ENCODE measurements at places on chromosomes 2 and 18.

GRCh38 chr2:195471163-195471562 is 185.9 kb upstream of the SLC39A10 start:
- no peak for DNase-seq

DNA sequence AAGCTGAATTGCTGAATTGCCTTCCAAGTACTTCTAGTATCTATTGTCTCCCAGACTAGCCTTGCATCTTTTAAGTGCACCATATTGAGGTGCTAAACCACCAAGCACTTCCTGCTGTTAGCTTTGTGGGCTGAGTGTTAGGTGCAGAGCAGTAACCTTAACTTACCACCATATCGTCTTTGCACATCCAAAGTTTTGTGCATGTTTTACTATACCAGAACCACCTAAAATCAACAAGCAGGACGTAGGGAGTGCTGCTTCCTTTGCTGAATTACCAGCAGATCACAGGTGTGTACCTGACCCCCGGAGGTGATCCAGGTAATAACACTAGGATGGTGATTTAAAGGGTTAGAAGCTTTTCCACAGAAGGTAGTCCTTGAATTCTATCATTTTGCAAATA is 359.9 kb upstream of the HNRNPA3 start:
- DNase-seq: no peak

DNA sequence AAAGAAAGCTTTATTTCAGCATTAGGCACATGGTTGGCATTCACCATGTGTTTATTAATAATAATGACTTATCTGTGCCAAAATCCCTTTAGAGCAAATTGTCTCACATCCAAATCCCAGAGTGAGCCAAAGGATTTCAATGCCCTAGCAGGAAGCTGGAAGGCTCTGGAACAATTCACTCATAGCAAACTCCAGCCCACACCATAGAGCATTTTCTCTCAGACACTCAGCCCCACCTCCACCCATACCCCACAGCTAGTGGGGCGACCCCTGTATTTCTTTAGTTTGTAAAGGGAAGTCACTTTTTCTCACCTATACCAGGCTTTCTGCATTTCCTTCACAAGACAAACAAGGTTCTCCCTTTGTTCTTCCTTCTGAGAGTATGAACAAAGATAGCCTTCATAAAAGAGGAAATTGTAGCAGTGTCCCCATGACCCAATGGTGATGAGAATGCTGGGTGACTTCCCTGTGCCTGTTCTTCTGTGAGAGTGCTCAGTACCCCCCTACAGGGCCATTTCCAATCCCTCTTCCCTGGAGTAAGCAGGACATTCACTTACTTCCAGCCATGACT is 100.1 kb upstream of the APCDD1 start:
- DNase-seq: peak; percentile 36

GRCh38 chr18:44935455-44935854 is 254.8 kb downstream of the SETBP1 start:
- DNase-seq: no peak

DNA sequence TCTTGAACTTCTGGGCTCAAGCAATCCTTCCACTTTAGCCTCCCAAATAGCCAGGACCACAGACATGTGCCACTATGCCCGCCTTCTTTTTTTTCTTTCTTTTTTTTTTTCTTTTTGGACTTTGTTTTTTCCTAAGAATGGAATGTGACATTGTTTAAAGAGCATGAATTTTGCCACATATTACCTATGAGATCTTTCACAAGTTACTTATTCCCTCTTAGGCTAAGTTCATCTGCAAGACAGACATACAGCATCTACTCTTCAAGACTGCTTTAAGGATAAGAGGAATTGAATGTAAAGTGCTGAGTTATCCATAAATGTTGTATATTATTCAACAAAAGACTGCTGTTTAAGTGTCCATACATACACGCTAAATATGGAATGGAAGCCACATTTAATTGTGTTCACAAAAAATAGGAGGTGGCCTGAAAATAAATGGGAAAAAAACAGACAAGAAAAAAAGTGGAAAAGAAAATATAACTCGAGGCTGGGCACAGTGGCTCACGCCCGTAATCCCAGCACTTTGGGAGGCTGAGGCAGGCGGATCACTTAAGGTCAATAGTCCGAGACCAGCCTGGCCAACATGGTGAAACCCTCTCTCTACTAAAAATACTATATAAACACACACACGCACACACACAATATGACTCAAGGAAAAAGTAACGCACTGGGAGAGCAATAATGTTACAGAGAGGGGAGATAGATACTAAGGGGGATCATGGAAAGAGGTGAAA is 3.2 kb upstream of the PPM1G start:
- no peak for DNase-seq

DNA sequence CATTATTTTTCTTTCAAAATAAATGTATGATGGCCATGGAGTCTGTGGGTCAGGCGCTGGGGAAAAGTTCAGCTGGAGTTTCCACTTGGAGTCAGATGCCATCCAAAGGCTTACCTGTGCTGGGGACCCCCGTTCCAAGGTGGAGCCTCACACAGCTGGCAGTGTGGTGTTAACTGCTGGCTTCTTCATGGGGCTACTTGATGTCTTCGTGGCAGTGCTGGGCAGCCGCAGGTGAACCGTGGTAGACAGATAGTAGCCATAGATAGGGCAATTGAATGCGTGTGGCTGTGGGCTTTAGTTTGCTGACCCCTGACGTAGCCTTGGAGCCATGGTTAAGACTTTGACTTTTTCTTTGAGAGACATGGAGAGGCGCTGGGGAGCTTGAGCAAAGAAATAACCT is 83.1 kb downstream of the HS6ST1 start:
- no peak for DNase-seq

DNA sequence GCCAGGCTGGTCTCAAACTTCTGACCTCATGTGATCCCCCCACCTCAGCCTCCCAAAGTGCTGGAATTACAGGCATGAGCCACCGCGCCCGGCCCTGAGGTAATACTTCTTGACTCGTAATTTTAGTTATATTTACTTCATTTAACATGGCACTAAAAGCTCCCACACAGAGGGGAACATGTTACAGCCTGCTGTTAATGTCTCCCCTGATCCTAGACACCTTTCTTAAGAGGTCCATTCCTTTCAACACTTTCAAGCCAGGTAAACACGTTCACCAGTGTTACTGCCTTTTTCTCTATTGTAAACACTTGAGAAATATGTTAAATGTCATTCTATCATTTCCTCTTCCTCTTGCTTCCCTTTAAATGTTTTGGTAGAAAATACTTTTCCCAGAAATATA is 161.4 kb downstream of the METTL4 start:
- no peak for DNase-seq

DNA sequence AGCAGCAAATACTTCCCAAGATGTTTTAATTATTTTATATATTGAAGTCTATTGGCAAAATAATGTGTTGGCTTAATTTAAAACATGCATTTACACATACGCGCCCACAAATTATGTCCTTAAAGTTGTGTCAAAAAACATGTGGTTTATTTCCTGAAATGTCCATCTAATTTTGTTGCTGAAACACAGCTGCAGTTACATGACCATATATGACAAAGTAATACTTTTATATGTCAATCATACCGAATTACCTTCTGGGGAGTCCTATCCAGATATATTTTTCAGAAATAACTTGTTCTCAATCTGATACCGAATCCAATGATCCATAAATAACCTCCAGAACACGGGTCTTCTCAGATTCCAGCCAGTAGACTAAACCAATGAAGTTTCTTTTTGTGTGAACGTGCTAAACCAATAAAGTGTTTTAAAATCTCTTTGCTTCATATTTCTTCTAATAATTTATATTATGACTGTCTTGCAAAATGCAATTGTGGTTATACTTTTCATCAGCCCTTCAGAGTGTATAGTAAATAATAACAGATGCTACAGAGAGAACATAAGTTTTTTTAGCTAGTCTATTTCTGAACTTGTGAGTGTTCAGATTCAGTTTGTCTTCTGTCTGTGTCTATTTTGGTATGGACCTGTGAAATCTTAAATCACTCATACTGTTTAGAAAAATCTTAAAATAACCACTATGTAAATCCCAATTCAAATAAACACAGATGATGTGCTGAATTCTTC is 2.4 kb downstream of the SCG2 start:
- DNase-seq: no peak

All from GM23248 (cell line).